ENCODE measurements at places on chromosomes 2 and 18. TPM values are rescaled to one million over a fixed set of nuclear protein-coding genes. Genes with fewer than 3 reads are reported as not detected.

DNA sequence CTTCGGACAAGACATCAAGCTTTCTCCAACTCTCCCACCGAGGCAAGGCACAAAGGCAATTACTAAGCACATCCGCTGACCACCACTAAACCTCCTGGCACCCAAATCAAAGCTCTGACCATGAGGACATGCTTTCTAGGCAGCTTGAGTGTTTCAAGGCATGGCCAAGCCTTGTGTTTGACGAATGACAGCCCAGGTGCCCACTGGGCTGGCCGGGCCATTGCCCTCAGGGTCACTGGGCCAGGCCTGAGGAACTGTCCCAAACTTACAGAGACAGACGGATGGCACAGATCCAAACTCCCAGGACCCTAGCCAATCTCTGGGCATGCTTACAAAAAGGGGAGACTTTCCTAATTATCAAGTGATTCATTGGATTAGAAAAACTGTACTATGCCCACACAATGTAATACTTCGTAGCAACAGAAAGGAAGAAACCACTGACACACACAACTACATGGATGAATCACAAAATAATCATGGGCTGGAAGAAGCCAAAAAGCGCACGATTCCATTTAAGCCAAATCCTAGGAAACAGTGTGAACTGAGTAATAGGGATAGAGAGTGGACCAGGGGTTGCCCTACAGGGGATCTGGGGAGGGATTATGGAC lies 20.2 kb downstream of the CRACDL start:
- DNase-seq, result no peak

GRCh38 chr2:112339986-112340385 lies 64.6 kb downstream of the ZC3H6 start:
- no peak for DNase-seq

The FAM237A gene
- not detected for total RNA-seq

DNA sequence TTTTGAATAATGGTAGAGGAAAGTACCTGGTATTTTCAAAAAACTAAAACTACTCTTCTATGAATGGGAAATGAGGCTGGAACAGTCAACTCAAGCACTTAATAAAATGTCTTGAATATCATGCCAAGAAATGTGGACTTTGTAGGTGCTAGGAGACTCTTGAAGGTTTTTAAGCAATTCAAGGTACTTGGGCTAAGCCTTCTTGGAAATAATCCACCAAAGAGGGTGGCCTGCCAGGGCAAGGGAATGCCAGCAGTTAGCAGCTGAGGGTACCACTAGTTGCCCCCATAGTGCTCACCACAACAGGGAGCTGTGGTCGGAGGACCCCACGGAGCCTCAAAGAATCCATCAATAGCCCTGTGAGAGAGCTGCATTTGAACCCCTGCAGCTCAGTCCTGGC lies 14.6 kb upstream of the ACYP2 start:
- no peak for DNase-seq

DNA sequence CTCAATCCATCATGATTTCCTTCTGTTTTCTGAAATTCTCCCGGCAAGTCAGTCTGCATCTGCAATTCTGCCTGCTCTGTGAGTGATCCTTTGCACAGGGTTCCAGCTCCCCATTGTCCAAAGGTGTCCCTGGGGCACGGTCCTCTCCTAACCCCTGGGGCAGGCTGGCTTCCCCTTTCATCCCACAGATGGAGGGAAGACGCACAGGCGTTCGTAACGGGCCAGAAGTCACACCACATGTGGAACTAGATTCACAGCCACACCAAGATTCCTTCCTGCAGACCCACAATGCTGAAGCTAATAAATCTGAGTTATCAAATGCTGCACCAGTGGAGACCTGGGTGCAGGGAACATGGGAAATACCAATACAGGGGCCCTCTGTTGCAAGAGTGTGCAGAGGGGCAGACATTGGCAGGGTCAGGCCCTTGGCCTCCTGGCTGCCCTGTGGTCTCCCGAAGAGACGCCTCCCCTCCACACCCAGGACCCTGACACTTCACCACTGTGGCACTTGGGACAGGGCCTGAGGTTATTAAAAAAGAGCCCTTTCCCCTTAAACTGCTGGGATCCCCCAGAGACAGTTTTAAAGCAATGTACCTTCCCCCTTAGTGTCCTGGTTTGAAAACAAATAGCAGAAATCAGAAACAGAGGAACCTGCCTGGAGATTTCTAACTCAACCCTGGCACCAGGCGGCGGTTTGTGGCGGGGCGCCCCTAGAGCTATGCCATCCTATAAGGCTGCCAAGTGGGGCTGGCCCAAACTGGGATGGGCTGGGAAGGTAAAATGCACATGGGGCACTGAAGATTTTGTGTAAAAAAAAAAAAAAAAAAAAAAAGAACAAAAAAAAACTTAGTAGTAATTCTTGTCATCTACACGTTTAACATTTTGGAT lies 15.4 kb downstream of the ZNF516 start:
- DNase-seq, result no peak

DNA sequence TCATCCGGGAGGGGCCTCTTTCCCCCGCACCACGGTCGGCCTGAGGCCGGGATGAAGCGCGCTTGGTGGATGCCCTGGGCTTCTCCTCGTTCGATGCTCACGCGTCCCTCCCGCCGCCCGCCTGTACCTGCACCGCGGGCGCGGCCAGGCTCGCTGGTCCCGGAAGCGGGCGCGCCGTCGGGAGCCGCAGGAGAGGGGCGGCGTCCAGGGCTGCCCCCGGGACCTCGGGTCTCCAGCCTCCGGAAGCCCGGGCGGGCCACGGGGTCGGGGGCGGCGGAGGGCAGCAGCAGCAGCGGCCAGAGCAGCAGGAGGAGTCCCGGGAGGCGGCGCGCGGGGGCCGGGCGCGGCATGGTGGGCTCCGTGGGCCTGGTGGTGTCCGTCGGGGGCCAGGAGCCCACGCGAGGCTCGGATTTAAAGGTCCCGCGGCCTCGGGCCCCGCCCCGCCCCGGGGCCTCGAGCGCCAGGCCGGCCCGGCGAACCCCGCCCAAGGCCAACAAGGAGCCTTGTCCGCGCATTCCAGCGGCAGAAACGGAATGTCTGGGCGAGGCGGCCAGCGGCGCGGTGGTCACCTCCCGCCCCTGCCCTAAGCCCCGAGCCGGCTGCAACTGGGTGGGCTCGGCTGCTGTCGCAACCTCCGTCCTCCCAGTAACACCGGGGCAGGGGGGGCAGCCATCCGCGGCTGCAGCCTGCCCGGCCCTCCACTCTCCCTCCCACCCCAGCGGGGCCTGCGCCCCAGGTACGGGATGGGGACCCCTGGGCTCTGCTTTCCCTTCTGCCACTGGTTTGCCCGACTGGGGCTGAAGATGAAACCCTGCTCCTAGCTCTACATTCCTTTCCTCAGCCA lies at the start of gene MATN3:
TSS of gene MATN3 (minus strand) at position 387 of the 844 bp plus-strand sequence. CDS start at position 350, 37 bp downstream.
- DNase-seq, result no peak

The TMEM37 gene
- total RNA-seq, result not detected

The RAD51AP2 gene
- total RNA-seq, result not detected

The SPHKAP gene
- total RNA-seq, result not detected

The PLEK gene
- 4.5 TPM for total RNA-seq

- DNase-seq, result peak; percentile 52
These were observed 106.7 kb upstream of the NABP1 start for GRCh38 chr2:191571163-191571769.

The SATB2 gene
- total RNA-seq, result not detected

GRCh38 chr2:63755216-63755615 lies 86.5 kb upstream of the UGP2 start:
- no peak for DNase-seq

The SUCLG1 gene
- 76.4 TPM for total RNA-seq

GRCh38 chr18:63105636-63106316 lies 213.8 kb downstream of the BCL2 start:
- DNase-seq, result no peak

GRCh38 chr2:96174251-96175144 lies 29.3 kb upstream of the DUSP2 start:
- DNase-seq, result peak; percentile 88

DNA sequence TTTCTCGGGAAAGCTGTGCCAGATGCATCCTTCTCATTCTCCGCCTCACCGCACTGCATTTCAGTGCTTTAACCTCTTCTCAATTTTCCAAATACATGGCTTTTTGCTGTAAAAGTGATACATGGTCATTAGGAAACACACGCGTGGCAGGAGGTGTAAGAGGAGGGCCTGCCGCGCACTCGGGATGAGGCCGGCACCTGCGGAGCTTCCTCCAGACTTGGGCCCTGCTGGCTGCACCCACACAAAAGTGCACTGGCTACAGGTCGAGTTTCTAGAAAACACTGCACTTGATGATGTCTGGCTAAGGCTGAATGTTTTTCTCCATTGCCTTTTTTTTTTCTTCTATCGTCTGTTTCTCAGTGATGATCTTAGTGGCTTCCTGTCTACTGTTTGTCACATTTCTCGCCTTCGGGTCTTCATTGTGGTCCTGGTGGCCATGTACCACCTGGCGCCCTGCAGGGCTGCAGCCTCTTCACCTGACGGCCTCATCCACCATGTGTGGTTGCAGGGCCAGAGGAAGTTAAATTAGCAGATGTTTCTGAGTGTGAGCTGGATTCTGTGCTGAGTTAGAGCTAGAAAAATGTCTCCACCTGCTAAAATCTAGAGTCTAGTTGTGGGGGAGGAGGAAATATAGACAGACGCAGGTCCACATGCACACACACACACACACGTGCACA lies 7.6 kb downstream of the KCNG2 start:
- no peak for DNase-seq

The PARD6G gene
- total RNA-seq, result not detected

DNA sequence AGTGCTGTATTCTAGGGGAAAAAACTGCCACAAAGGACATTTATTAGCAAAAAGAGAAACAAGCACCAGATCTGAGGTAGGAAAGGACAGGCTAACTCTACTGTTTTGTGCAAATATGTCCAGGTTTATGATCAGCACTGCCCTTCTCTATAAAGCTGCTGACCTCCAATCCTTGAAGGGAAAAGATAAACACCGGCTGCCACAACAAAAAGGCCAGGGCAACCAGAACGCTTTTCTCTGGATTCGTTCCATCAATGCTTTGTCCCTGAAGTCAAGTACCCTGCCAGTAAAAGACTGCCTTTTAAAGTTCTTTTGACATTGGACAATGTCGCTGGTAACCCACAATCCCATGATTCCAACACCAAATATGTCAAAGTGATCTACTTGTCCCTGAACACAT lies 21.0 kb downstream of the SMAD2 start:
- DNase-seq, result no peak
